ENCODE measurements at places on chromosomes 6 and 20. TPM values are rescaled to one million over a fixed set of nuclear protein-coding genes. Genes with fewer than 3 reads are reported as not detected.

EYS gene
- total RNA-seq = not detected

ARG1 gene
- total RNA-seq = not detected

FAM184A gene
- total RNA-seq = 0.66 TPM

C6orf52 gene
- total RNA-seq = not detected

ZNF391 gene
- total RNA-seq = 0.53 TPM

HLA-C gene
- total RNA-seq = 65.5 TPM

YTHDF1 gene
- total RNA-seq = 36.2 TPM

AVP gene
- total RNA-seq = not detected

NKAPL gene
- 0.43 TPM for total RNA-seq

RNF114 gene
- total RNA-seq = 75.1 TPM

SPATA2 gene
- total RNA-seq = 3.6 TPM

MRAP2 gene
- 4.3 TPM for total RNA-seq

ISM1 gene
- not detected for total RNA-seq

All from thoracic aorta endothelial cell (primary cell).